ENCODE measurements at places on chromosomes 4 and X. TPM values are rescaled to one million over a fixed set of nuclear protein-coding genes. Genes with fewer than 3 reads are reported as not detected.
A peak's percentile ranks its signal among the peaks of the same experiment; 100 is the strongest.

The PUDP gene
- total RNA-seq, result 48.2 TPM

DNA sequence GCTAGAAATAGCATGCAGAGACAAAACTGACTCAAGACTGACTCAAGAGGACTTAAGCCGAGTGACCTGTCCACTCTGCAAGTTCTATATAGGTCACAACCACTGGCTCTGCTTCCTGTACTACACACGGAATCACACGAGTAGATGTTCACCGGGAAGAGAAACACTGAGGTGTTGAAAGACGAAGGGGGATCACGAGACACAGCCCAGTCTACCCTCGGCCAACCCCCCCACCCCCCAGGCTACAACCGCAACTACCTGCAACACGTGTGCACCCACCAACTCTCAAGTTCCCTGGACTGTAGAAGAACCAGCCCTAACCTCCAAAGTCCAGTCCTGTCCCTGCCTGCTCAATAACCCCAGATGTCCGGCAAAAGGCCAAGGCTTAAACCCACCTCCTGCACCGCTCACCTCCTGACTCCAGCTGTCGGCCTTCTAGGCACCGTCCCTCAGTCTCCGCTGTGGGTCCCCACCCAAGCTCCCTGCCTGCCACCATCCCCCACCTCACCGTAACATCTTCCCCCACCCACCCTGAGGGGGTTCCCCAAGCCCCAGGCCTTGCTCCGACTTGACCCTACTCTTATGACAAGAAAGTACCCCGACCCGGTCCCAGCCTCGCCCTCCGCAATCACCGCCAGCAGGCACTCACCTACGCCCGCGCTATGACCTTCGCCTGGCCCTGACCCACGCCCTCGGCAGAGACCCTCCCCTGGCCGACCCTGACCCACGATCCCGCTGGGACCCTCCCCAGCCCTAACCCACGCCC, 739 bp downstream of the GAK start:
- peak overlapping the region; percentile 98 for H3K4me3 ChIP-seq
- no peaks in the 10 kb centered on the region for H3K36me3 ChIP-seq
- peaks cover 60% of the 10 kb centered on the region for H3K4me1 ChIP-seq
- peak overlapping the region; percentile 96 for H3K27ac ChIP-seq

DNA sequence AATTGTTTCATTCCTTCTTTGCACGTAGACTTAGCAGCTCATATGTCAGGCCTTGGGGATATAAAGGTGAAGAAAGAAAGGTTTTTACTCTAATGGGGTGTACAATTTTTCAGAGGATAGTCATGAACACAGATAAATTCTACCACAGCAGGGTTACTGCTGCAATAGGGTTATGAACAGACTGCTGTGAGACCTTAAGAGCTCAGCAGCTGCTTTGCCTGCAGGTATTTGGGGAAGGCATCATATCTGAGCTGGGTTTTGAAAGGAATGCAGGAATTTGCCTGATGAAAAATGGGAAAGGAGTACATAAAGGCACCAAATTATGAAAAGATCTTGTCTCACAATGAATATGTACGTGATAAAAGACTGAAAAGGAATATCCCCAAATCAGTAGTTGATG, 128.9 kb downstream of the CEP135 start:
- no peak for DNase-seq
- no peaks in the 10 kb centered on the region for H3K4me1 ChIP-seq
- no peaks in the 10 kb centered on the region for H3K36me3 ChIP-seq
- no peaks in the 10 kb centered on the region for H3K27me3 ChIP-seq
- H3K4me3 ChIP-seq, result no peak overlapping the region

DNA sequence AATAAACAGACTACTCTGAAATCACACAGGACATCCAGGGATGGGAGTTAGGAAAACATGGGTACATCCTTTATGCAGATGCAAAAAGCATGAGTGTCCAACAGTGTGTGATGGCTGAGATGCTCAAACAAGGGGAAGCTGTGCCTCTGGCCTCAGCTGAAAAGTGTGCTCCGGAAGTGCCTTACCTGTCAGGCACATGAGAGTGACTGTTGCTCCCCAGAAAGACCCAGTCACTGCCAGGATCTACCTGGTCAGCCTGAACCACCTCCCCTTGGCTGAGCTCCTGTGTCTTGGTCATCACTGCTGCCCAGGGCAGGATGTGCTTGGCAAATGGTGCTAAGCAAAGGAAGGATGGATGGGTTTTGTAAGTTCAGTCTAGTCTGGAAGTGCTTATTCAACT, 4.0 kb downstream of the PPP2R2C start:
- no peaks in the 10 kb centered on the region for H3K36me3 ChIP-seq
- H3K4me3 ChIP-seq, result no peak overlapping the region
- H3K4me1 ChIP-seq, result peaks cover 13% of the 10 kb centered on the region
- H3K27me3 ChIP-seq, result peaks cover 27% of the 10 kb centered on the region

DNA sequence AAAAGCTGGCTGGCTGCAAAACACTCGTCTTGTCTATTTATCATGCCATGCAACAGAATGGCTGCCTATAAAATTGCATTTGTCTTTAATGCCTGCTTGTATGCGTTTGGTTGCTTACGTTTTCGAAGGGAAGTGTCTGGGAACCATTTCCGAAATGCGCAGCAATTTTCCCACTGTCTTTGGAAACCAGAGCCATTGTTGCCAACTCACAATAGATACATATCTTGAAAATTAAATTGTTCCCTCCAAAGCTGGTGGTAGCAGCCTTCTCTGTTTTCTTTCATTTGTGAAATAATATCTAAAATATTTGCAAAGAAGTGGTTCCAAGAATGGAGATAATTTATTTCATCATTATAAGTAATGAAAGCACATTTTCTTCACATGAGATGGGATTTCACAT, 53.4 kb downstream of the MAMLD1 start:
- H3K36me3 ChIP-seq, result no peaks in the 10 kb centered on the region
- H3K4me3 ChIP-seq, result no peak overlapping the region
- H3K27ac ChIP-seq, result no peak overlapping the region
- H3K27me3 ChIP-seq, result no peaks in the 10 kb centered on the region
- DNase-seq, result no peak
